ENCODE measurements at places on chromosomes 5 and 9.
A peak's percentile ranks its signal among the peaks of the same experiment; 100 is the strongest.

DNA sequence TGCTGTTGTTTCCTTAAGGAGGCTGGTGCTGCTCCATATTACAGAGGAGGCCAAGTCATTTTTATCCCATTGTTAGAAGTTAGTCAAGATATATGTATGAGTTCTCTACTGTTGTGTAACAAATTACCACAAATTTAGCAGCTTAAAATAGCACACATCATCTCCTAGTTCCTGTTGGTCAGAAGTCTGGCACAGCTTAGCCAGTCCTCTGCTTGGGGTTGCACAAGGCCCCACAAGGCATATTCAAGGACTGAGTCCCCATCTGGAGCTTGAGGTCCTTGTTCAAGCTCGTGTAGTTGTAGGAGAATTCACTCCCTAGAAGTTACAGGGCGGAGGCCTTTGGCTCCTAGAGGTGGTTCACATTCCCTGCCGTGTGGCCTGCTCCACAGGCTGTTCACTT is 14.7 kb downstream of the MTAP start:
- no peak for DNase-seq

DNA sequence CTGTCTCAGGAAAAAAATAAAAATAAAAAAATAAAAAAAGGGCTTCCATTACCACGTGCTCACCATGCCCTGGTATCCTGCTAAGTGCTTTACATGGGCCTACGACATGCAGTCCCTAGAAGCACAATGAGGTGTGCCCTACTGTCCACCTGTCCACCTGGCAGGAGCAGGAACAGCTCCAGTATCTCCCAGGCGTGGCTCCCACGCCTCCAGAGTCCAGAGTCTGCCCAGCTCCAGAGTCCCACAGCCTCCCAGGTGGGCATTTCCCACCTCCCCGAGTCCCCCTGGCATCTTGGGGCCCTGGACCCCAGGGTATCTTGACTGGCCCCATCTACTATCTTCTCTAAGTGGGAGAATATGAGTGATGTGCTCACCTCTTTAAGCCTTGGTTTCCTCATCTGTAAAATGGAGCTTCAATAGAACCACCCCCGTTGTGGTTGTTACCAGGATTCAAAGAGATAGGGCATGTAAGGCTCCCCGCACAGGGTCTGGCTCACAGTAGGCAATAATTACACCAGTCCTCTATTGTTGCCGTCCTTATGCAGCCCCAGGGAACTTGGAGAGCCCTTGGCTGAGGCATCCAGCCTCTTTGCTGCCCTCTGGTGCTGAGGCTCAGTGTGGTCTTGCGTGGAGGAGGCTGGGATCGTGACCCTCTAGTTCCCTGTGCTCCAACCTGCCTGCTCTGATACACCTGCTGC is 8.9 kb downstream of the CXCL14 start:
- no peak for DNase-seq

- no peak for DNase-seq
These were observed 3.2 kb upstream of the DOK3 start for GRCh38 chr5:177512736-177513380.

DNA sequence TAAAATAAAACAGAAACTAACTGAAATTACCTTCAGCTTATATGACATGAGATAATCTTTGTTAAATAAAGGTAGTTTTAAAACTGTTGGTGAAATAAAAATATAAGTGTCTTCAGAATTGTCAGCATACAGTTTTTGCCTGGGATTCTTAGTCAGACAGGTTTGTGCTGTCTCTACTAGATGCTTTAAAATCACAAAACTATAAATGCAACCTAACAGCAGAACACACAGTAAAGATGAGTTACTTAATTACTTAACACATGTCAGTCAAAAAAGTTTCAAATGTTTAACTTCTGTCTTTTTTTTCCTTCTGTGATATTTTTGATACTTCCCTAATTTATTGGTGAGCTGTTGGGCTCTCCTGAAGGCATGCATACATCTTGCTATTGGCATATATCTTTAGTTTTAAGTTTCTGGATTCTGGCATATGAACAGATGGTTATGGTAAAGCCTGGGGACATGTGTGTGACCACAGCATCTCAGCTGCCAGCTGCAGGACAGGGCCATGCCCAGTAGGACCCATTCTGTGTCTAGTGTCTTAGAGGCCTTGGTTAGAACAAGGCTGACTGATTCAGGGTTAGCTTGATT is 231.1 kb upstream of the NUDT12 start:
- DNase-seq, result no peak

DNA sequence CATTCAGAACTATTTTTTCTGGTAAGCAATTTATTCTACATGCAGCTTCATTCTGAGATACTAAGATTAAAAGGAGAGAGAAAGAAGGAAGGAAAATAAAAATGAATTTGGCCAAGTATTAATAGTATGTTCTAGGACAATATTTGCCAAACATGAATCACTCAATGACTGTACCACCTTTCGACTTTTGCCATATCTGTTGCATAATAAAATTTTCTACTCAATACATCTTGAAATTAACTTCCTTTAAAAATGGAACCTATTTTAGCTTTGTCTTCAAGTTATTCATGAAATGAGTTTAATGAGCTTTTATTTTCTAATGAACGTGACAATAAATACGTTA is 111.8 kb downstream of the MARCHF3 start:
- DNase-seq, result no peak

DNA sequence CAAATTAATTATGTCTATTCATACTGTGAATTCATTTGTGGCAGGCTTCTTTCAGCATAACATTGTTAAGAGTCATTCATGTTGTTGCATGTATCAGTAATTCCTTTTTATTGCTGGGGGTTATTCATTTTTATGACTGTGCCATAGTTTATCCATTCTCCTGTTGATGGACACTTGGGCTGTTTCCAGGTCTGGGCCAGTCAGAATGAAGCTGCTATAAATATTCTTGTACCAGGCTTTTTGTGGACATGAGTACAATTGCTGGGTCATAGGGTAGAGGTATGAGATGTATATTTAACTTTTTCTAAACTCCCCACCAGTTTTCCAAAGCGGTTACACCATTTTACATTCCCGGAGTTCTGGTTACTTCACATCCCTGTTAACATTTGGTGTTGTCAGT is 13.6 kb downstream of the PRPF4 start:
- DNase-seq, result no peak

GRCh38 chr5:43422143-43422542 is 10.0 kb upstream of the CCL28 start:
- no peak for DNase-seq

GRCh38 chr5:53403758-53404157 is 76.7 kb upstream of the FST start:
- DNase-seq, result no peak

GRCh38 chr5:62256161-62257019 is 49.6 kb upstream of the KIF2A start:
- peak; percentile 39 for DNase-seq
